ENCODE measurements at places on chromosomes 12 and 14. TPM values are rescaled to one million over a fixed set of nuclear protein-coding genes. Genes with fewer than 3 reads are reported as not detected.

The PEBP1 gene
- total RNA-seq = 344 TPM

The RCOR1 gene
- 12.5 TPM for total RNA-seq

The OVCH1 gene
- total RNA-seq = not detected

The RNFT2 gene
- 0.78 TPM for total RNA-seq

The PTPRB gene
- 28.9 TPM for total RNA-seq

The TMEM30B gene
- total RNA-seq = 5.2 TPM

The GNG2 gene
- total RNA-seq = 7.0 TPM

The LALBA gene
- not detected for total RNA-seq

The ITFG2 gene
- 13.9 TPM for total RNA-seq
